Type B pancreatic cell (in vitro differentiated cells): ENCODE measurements at places on chromosomes 7 and 10. TPM values are rescaled to one million over a fixed set of nuclear protein-coding genes. Genes with fewer than 3 reads are reported as not detected.

ZNF282 gene
- 34.3 and 35.4 TPM in 2 replicates for total RNA-seq

GRCh38 chr7:151917791-151918509, 38.3 kb upstream of the GALNTL5 start:
- DNase-seq: no peak

DNA sequence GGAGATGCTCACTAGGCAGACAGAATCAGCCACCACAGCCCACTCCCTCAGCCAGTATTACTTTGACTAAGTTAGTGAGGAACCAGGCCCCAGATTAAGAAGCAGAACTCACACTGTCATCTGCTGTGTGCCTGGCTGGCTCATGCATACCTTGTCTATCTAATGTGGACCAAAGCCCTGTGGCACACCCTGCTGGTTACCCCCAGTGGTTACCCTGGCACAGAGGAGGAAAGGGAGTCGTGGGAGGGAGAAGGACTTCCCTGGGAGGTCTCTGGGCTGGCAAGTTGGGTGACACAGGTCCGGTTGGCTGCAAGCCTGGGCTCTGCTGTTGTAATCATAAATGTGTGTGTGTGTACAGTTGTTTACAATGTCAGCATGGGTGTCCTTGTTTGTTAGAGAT, 7.5 kb upstream of the SH2D4B start:
- no peak for DNase-seq

- no peak for DNase-seq
Observed at GRCh38 chr10:42990721-42991441, 86.0 kb upstream of the RET start.

TAF5 gene
- 6.2 and 10.0 TPM in 2 replicates for total RNA-seq

DNA sequence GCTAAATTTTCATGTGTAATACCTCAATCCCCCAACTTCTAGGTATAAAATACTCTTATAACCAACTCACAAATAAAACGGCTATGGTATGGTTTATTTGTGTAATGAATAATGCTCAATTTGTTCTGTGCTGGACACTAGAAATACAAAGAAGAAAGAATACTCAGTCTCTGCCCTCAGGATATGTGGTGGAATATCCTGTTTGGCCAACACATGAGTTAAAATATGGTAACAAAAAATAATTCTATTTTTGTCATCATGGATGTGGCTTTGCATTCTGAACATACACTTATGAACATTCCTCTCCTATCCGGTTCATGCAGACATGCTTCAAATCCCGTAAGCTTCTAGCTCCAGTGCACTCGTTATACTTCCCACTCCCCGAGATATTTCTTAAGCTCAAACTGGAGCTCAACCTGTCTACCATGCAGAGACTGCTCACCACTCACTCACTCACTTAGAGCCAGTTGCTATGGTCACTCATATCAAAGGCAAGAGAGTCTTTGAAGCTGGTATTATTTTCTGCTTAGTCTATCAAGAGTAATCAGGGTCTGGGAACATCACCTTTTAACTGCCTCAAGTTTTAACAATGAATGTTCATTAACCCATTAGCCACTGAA, 53.8 kb upstream of the SLC16A12 start:
- no peak for DNase-seq

CTNNA3 gene
- total RNA-seq: 2.6 and 2.9 TPM in 2 replicates

GRCh38 chr10:73859428-73859783, 14.9 kb downstream of the CAMK2G start:
- DNase-seq: no peak

DNA sequence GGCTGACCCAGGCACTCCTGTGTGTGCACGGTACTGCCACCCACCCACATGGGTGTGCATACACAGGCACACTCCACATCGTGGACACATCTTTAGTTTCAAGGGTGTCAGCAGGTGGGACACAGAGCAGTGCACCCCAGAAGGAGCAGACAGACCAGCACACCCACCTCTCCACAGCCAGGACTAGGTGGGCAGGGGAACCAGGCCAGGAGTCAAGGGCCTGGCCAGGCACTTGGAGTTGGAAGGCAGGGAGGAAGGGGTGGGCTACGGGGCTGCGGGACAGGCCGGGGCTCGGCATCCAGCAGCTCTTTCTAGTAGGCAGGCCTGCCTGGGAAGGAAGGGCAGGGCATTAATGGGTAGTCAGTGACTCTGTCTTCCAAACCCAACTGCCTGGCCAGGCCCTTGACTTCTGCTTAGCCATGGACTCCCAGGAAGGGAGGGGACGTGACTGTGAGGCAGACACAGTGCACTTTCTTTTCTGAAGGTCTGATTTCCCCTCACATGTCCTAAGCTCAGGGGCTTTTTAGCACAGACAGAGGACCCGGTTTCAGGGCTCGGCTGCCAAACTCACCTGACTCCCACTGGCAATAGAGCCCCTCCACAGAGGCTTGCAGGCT, 14.6 kb downstream of the RASGEF1A start:
- DNase-seq: peak; percentile 64

- DNase-seq: no peak
Observed at GRCh38 chr10:93376372-93377293, 105.5 kb downstream of the MYOF start.

SPDYE9 gene
- total RNA-seq: not detected in 2 replicates

- DNase-seq: no peak
Observed at GRCh38 chr7:6035686-6036085, 4.5 kb downstream of the ANKRD61 start.

ADAM22 gene
- total RNA-seq: 2.9 and 8.1 TPM in 2 replicates

- DNase-seq: no peak
Observed at GRCh38 chr7:46871516-46871915, 710.4 kb downstream of the TNS3 start.

- DNase-seq: no peak
Observed at GRCh38 chr7:13988731-13989125, 738 bp downstream of the ETV1 start.

DNA sequence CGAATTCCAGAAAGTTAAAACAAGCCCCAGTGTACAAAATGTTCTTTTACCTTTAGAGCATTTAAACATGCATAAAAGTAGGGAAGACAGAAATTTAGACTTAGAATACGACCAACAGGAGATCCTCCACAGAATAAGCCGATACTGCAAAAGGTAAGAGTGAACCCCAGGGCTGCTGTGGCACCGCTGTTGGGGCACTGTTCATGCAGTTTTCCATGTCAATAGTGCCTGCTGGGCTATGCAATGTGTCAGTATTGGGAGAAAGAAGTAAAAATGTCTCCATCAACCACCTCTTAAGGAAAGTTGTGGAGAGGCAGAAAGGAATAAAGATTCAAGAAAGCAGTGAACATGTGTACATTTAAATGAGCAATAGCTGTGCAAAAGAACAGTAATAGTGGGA, 326.5 kb upstream of the SEMA3C start:
- no peak for DNase-seq

CALCR gene
- 0.10 and 0.12 TPM in 2 replicates for total RNA-seq

LBX1 gene
- total RNA-seq: 4.7 TPM in 1 of 2 replicates, not detected in the other

DNA sequence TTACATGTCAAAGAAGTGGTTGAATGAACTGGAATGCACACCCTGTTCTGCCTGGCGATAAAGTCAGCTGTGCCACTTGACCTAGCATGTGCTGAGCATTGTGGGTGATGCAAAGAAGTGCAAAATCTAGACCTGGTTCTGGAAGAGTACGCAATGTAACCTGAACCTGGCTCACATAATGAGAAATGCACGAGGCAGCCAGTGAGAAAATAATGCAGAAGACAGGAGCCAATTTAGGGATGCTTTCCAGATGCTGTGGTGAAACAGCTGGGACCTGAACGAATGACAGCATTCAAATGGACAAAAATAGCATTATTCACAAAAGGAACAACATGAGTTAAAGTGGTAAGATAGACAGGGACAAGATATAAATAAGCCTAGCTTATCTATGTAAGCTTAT, 402.6 kb downstream of the SORCS1 start:
- no peak for DNase-seq

GRCh38 chr10:130038611-130039109, 72.0 kb downstream of the C10orf143 start:
- DNase-seq: no peak

GRCh38 chr7:149869867-149870266, 3.9 kb upstream of the ATP6V0E2 start:
- DNase-seq: no peak

- no peak for DNase-seq
Observed at GRCh38 chr7:19381321-19381720, 236.1 kb upstream of the FERD3L start.

DNA sequence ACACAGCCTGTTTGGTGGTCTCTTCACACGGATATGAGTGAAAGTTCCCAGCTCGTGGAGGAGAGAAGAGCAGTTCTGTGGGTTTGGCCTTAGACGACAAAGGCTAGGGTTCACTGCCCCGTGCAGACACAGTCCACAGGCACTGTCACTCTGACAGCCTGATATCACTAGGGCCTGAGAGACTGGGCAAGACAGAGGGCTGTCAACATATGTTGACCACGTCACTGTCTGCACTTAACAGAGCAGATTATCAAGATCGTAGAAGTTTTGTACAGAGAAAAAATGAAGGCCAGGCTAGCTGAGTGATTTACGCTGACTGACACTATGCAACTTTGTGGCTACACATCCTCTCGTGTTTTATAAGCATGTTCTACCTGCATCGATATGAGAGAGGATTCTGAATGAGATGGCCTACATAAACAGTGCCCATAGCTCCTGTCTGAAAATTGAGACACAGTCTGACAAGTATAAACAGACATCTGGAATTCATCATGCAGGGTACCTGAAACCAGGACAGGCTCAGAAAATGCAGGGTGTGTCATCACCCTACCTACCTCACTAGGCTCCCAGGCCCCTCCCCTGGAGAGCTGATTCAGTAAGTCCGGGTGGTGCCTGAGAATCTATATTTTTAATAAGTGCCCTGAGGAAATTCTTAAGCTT, 120.0 kb downstream of the SGMS1 start:
- DNase-seq: no peak

DNA sequence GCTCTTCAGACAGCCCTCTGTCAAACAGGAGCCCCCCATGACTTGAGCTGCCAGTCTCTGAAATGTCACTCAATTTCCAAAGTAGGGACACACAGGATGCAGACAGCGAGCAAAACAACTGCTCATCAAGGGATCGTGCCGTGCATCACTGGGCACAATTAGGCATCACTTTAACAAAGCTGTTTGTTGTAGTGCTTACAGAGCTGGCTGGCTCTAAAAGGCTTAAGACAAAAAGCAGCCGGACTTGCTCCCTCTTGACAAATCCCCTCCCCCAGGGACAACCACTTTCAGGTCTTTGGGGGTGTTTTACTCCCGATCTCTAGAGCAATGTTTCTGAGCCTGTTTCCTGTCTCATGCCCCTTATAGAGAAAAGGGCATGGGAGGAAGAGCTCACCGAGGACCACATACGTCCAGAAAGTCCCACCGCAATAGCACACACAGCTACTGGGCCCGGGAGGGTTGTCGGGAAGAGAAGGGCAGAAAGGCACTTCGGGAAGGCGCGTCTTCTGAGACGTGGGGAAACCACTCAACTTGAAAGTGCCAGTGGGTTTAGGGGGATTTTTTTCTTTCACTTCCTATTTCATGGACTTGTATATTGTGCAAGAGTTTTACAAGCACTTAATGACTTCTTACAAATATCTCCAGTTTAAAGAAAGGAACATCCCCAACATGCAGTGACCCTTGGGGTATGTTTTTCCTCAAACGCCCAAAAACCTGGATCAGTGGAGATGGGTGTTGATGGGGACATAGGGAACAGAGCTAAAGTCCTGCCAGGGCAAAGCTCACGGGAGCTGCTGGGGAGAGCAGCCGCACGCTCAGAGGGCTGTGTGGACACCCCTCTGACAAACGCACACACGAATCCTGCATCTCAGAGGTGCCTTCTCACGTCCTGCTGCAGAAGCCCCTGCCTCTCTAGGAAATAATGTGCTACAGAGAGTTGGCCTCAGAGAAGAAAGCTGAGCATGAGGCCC, 27.1 kb downstream of the LRRC20 start:
- no peak for DNase-seq

TMEM130 gene
- 0.17 and 1.2 TPM in 2 replicates for total RNA-seq

DNA sequence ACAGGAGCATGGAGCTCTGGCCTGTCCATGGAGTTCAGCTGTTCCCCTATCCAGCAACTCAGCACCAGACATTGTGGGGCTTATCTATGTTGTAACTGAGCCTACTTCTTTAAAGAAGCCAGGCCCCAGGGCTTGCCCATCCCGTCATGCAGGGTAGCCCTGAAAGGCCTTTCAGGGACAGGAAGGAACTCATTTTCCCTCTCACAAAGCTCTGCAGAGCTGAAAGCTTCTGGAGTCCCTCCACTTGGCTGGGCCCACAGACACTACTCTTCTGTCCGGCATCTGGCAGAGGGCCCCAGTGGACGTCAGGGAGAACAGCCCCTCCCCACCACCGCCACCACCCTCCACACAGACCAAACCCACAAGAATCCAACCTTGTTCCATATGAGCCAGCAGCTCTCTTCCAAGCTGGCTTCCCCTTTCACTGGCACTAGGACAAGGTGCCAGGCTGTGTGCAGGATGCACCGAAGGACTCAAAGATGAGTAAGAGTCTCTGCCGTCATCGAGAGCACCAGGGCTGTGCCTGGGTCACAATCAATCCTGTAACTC, 33.1 kb downstream of the DENND2A start:
- no peak for DNase-seq

- DNase-seq: no peak
Observed at GRCh38 chr7:139647085-139647484, 123.6 kb downstream of the CLEC2L start.

DNA sequence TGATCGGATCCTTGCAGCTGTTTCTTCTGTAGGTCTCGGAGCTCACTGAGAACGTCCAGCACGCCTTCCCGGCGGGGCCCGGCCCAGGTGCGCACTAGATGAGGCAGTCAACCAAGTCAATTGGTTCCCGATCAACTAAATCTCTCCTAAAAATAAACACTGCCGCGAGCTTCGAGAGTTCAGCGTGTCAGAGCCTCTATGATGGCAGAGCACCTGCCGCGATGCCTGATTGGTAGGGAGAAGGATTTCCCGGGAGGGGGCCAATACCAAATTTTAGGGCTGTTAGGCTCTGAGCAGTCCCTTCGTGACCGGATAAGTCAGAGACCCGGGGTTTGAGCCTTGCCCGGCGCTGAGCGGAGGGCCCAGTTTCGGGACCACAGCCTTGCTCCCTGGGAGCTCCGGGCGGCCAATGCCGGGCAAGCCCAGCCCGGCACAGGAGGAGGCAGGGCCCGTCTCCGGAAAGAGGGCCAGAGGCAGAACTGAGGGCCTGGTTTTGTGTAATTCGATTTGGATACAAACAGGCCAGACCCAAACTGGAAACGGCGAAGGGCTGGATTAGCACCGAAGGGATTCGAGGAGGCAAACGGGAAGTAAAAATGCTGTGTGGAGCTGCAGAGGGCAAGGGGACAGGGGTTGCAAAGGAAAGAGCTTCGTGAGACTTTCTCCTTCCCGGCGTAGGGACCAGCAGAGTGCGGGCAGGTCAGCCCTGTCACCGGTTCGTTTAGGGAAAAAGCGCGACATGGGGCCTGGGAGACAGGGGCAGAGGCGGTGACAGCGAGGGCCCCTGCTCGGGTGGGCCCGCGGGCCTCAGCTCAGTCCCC, 569 bp downstream of the SLC26A5 start:
- no peak for DNase-seq

DNA sequence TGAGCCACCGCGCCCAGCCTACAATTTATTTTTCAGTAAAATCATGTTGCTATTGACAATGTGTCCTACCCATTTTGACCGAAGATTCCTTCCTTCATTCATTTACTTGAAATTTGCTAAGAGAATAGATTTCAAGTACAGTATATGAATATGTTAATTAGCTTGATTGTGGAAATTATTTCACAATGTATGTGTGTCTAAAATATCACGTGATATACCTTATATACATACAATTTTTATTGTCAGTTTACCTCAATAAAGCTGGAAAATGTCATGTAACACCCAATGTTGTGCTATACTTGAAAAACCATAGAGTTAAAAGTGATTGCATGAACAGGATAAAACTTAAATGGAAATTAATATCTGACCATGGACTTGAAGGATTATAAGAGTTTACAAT, 521.7 kb upstream of the ANKRD30A start:
- DNase-seq: no peak

GRCh38 chr10:4698075-4698474, 127.9 kb upstream of the AKR1E2 start:
- no peak for DNase-seq

BAIAP2L1 gene
- total RNA-seq: 28.0 and 43.7 TPM in 2 replicates
